NCI-H446 treated with DMSO at 0.1 percent for 48 hours (cell line): ENCODE measurements at places on chromosomes 16 and 17.
A peak's percentile ranks its signal among the peaks of the same experiment; 100 is the strongest.

DNA sequence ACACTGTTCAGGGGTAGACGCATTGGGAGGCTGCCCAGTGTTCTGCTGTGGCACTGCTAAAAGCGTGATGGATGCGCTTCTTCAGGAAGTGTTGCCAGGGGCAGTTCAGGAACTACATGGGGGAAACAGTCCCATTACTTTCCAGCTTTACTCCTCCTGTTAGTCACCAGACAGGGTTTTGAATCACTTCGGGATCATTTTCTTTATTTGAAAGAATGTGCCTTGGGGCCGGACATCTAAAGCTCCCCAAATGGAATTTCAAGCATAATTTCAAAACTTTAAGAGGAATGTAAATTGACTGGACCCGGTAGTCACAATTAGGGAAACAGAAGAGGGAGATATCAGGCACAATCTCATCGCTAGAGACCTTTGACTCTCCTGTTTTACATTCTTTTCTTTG, 1.3 kb upstream of the KRTAP2-1 start:
- no peak for DNase-seq

GRCh38 chr17:28929787-28930186, 21.5 kb downstream of the PHF12 start:
- no peak for DNase-seq

DNA sequence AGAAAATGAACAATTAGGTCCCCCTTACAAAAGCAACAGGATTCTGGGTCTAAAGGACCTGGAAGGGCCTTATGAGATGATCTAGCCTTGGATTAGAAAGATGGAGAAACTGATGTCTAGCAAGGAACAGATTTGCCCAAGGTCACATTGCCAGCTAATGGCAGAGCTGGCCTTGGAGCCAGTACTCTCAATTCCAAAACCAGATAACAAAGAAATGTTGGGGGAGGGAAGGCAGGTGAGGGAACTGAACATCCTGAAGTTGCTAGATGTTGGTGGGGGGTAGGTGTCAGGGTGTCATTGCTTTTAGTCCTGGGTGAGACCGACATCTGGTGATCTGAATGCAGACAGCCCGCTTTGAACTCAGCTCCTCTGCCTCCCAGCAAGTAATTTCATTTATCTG, 11.3 kb upstream of the ZNF423 start:
- DNase-seq: no peak

DNA sequence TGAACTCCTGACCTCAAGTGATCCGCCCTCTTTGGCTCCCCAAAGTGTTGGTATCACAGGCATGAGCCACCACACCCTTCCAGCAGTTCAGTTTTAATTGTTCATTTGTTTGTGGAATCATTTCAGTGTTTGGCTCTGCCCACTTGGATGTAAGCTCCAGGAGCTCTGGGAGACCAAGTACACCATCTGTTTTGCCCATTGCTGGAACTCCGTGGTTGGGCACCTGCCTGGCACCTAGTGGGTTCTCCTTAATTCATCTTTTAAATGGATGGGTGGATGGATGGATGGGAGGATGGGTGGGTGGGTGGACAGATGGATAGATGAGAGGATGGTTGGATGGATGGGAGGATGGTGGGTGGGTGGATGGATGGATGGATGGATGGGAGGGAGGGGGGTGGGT, 953 bp upstream of the NECAB2 start:
- DNase-seq: no peak

DNA sequence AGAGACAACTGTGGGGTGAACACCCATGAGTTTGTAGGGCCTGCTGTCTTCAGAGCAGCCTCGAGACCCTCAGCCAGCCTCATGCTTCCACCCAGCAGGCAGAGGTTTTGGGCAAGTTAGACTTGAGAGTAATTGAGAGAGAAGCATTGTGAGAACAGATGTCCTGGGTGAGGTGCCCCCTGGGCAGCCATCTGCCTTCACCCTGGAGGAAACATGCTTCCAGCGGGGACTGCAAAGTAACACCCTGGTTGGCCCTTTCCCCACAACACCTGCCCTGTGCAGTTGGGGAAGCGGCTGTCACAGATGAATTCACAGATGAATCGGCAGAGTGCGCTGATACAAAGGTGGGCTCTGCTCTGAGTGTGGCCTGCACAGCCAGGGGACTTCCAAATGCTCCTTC, 23.4 kb downstream of the ATPAF2 start:
- no peak for DNase-seq

DNA sequence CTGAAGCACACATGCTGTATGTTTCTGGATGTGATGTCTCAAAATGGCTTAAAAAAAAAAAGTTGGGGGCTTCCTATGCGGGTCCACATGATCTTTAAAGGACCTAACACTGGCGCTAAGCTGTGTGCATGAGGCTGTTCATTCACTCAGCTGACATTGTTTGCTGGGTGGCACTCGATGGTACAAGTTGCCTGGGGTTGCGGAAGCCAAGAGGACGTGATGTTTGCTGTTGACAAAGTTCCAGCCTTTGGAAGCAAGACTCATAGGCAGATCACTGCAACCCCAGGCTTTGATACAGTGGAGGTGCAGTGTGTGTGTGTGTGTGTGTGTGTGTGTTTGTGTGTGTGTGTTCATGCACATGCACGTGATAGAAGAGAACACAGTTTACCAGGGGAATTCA, 29.5 kb upstream of the DNAI2 start:
- DNase-seq: no peak

- no peak for DNase-seq
These were observed 124.5 kb downstream of the HS3ST3A1 start for GRCh38 chr17:13477180-13477611.

GRCh38 chr17:17036524-17036998, 5.7 kb upstream of the MPRIP start:
- DNase-seq: no peak

GRCh38 chr17:7809086-7809790, 24.8 kb upstream of the KDM6B start:
- no peak for DNase-seq

DNA sequence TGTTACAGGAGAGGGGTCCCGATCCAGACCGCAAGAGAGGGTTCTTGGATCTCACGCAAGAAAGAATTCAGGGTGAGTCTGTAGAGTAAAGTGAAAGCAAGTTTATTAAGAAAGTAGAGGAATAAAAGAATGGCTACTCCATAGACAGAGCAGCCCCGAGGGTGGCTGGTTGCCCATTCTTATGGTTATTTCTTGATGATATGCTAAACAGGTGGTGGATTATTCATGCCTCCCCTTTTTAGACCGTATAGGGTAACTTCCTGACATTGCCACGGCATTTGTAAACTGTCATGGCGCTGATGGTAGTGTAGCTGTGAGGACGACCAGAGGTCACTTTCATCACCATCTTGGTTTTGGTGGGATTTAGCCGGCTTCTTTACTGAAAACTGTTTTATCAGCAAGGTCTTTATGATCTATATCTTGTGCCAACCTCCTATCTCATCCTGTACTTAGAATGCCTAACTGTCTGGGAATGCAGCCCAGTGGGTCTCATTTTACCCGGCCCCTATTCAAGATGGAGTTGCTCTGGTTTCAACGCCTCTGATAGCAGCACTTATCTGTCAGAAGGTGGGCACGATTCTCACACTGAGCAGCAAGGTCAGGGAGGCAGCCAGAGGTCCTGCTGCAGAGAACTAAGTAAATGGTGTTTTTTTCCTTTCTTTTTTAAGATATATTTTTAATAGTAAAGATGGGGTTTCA, 26.5 kb upstream of the XYLT2 start:
- DNase-seq: no peak

GRCh38 chr17:78736526-78737079, 45.5 kb downstream of the CYTH1 start:
- no peak for DNase-seq

DNA sequence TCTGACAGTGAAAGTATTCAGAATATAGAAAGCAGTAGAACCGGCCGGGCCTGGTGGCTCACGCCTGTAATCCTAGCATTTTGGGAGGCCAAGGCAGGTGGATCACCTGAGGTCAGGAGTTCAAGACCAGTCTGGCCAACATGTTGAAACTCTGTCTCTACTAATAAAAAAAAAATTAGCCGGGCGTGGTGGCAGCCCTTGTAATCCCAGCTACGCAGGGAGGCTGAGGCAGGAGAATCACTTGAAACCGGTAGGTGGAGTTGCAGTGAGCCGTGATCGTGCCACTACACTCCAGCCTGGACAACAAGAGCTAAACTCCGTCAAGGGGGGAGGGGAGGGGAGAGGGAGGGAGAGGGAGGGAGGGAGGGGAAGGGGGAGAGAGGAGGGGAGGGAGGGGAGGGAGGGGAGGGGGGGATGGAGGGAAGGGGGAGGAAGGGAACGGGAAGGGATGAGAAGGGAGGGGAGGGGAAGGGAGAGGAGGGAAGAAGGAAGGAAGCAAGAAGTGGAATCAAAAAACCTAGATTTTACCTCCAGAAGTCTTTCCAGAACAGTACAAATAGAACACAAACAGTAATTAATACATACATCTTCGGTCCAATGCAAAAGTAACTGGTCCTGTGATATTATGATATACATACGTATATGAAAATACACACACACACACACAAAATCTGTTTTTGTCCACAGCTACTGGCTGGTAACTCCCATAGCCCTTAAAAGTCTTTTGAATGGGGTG, 10.9 kb upstream of the NT5C start:
- no peak for DNase-seq

GRCh38 chr16:31110106-31111034, 2.2 kb downstream of the BCKDK start:
- DNase-seq: no peak

DNA sequence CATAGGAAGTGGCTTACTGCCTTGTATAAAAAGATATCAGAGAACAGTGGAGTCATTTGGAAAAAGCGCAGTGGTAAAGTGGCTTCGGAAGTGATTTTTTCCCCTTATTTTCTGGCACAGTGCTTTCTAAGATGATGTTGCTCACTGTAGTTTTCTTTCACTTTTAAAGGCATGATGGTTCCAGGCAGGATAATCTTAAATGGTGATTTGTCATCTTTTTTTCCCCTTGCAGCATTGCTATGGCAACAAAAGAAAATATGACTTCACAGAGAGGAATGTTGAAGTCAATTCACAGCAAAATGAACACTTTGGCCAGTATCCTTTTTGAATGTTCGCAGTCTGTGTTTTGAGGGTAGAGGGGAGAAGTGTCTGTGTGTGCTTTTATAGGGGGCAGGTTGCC, 42.5 kb downstream of the GOSR1 start:
- DNase-seq: no peak

DNA sequence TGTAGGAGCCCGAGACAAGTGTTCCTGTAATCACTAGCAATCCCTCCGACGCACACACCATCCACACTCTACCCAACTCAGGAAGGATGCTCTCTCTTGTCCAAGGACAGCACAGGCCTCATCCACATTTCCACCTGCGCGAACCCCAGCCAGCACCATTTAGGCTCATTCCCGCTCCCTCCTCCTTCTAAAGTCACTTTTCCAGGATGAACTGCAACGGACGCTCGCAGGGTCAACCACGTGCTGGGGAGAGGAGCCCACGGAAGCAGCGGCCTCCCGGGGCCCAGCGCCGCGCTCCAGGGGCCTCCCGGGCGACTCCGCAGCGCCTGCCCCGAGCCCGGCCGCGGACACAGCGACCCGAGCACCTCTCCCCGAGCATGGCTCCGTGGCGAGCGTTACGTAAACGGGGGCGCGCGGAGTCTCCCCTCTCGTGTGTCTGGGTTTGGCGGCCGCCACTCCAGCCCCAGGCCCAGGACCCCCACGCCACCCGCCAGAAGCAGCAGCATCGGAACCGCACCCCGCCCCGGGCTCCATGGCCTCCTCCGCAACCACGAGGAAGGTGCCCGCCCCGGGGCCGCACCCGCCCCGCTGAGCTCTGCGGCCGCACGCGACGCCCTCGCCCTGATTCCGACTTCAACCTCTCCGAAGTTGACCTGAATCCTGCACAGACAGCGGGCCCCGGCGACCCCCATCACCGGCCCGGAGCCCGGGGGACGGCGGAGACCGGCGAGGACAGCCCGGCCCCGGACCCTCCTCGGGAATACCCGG, 668 bp downstream of the USP36 start:
- no peak for DNase-seq

- no peak for DNase-seq
These were observed 99.8 kb downstream of the PITPNC1 start for GRCh38 chr17:67476787-67477335.

- no peak for DNase-seq
These were observed 44.0 kb downstream of the SREBF1 start for GRCh38 chr17:17792551-17793377.

GRCh38 chr17:27577121-27577761, 53.7 kb upstream of the LGALS9 start:
- DNase-seq: no peak

DNA sequence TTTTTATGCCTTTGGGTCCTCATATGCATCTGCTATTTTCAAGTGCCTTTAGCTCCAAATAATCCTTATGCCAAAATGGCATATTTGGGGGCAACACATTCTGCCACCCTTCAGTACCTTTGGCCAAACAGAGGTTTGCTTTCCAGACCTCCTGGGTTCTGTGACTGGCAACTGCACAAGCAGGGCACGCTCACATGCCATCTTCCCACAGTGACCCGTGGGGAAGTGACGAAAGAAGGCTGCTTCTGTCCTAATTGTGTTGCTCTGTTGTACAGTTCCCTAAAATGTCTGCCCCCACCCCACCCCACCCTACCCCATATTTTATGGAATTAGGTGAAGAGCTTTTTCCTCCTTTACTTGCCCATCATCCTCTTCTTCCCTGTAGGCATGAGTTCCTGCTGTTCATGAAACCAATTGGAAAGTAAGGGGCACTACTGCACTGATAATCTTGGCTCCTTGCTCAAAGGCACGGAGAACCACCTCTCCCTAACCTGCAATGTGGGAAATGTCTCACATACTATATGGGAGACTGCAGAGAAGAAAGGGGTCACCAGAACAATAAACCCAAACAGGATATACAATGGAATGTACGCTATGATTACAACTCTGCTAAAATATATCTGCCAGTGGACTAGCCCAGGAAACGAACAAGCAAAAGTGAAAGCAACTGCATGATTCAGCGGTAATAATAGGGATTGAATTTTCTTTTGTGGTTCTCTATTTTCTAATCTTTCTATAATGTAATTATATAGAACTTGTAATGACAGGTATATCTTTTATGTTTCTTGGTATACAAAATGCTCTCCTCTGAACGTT, 3.3 kb upstream of the SLFN12L start:
- no peak for DNase-seq

- DNase-seq: no peak
These were observed 292.1 kb downstream of the SNX29 start for GRCh38 chr16:12268606-12269005.

- no peak for DNase-seq
These were observed 240.5 kb downstream of the SEC14L1 start for GRCh38 chr17:77381185-77381700.

GRCh38 chr17:80445007-80445725, 30.2 kb downstream of the ENDOV start:
- peak; percentile 96 for DNase-seq

- no peak for DNase-seq
These were observed 6.8 kb upstream of the MPRIP start for GRCh38 chr17:17035490-17035889.

- no peak for DNase-seq
These were observed 4.4 kb downstream of the SOX9 start for GRCh38 chr17:72125226-72125651.

- DNase-seq: no peak
These were observed 81.1 kb downstream of the ANKRD11 start for GRCh38 chr16:89409161-89409711.
